Gastroesophageal sphincter (tissue), 4 donors: ENCODE measurements at places on chromosomes 4 and X. TPM values are rescaled to one million over a fixed set of nuclear protein-coding genes. Genes with fewer than 3 reads are reported as not detected.

ERVMER34-1 gene
- 0.54 TPM for total RNA-seq

PRSS12 gene
- total RNA-seq, result 0.13 TPM

MAGEB18 gene
- total RNA-seq, result not detected

SPANXN4 gene
- not detected for total RNA-seq

GRCh38 chrX:135596495-135596894 is 76.0 kb downstream of the INTS6L start:
- no peak for ATAC-seq

DNA sequence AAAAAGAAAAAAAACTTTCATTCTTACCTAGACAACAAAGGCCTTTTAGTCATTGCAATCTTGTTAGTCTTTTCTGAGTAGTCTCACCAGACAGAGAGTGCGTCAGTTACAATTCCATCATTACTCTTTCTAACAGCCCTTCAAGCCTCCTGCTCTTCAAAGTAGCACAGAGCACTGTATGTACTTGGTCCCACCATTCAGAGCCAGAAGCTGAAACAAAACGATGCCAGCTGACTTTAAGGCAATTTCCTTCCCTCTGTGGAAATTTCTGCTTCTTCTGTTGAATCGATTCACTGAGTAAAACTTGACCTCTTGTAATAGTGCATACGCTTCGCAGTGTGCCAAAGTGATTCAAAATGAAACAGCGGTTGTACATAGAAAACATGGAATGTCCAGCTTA is 57.7 kb upstream of the TENM3 start:
- no peak for ATAC-seq

GRCh38 chrX:30576881-30577280 is 685 bp downstream of the TASL start:
- ATAC-seq, result no peak

GRCh38 chrX:23436875-23437274 is 102.2 kb downstream of the PTCHD1 start:
- ATAC-seq, result no peak

GRCh38 chr4:123984886-123985285 is 588.3 kb downstream of the SPRY1 start:
- peak; percentile 61 for ATAC-seq

DNA sequence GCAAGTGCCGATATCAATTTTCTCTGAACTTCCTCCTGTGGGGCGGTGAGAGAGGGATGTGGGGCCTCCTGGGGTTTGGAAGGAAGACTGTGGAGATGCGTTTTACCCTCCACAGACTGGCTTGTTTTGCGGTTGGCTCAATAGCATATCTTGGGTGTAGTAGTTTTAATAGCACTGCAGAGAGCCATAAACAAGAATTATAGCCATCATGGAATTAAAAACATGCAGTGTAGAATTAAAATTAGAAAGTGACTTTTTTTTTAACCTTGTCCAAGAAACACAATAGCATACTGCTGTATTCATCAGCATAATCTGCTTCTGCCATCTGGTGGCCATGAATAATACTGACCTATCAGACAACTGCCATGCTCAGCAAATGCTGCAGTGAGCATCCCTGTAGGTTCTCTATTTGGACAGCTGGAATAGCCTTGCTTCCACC is 47.3 kb upstream of the SCML1 start:
- peak; percentile 71 for ATAC-seq

DNA sequence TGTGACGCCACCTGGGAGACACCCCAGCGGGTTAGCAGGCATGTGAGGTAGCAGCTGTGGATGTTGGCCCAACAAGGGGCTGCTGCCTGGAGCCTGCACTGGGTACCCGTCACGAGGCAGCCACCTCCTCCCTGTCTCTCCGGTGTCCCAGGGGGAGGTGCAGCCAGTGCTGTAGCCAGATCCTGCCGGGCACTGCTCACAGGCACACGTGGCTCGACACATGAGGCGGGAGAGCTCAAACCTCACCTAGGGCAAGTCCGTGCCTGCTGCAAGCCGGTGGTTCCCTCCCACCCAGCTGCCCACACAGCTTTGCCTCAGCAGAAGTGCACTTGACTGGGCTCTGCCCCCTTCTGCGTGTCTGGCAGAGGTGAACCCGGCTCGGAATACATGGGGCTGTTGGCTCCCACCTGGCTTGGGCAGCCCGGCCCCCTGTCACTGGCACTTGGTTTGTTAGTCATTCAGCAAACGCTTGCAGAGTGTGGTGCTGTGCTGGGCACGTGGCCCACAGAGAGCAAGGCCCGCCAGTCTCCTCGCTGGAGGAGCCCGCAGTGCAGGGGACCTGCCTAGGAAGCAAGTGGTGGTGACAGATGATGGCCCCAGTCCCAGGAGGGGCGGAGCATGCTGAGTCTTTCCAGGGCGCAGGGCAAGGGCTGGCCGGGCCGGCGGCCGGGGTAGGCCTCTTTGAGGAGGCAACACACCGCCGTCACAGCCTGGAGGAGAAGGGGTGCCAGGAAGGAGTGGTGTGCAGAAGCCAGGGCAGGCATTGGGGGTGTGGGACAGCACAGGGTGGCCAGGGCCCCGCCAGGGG is 10.1 kb upstream of the SH3TC1 start:
- ATAC-seq, result no peak

DNA sequence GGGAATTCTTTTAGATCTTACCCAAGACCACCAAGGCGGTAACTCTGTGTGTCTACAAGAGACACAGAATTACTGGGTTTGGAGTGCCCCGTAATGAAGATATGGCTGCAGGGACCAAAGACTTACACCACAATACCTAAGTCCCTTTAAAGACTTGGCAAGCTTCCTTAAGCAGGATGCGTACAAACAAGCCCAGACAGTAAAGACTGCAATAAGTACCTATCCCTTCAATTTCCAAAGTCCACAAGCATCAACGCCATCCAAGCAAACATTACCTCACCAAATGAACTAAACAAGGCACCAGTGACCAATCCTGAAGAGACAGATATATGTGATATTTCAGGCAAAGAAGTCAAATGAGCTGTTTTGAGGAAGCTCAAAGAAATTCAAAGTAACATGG is 42.3 kb upstream of the RNF128 start:
- no peak for ATAC-seq

DNA sequence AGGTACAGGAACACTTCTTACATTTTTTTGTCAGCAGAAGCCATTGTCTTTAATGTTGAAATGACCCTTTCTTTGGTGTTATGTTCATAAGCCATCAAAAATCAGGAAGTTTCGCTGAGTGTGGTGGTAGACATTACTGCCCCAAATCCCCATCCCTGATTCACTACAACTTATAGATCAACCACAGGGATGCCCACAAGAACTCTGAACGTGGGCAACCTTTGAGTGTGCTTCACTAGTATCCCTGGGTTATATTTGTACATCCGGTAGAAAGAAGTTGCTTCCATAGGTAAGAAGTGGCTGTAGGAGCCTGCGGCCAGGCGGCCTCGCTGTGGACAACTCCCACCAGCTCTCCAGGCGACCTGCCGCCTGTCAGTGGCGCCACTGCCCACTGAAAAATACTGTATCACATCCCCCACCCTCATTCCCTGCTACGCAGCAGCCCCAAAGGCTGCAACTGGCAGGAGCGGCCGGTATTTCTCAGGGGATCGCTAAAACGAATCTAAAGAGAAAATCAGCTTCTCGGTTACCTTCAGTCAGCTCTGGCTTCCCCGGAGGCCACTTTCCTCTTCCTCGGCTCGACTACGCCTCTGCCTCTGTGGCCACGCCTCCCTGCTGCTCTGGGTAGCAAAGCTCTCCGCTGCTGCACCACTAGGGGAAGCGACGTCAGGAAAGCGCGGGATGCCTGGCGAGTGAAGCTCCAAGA is 13.9 kb upstream of the ETDC start:
- peak; percentile 53 for ATAC-seq

GRCh38 chr4:141890279-141890678 is 253.9 kb downstream of the IL15 start:
- no peak for ATAC-seq
